ENCODE measurements at places on chromosomes 2 and 18.

- no peak for DNase-seq
Measured at GRCh38 chr2:618422-618990, 58.7 kb downstream of the TMEM18 start.

- DNase-seq: no peak
Measured at GRCh38 chr2:204686406-204686805, 141.1 kb downstream of the PARD3B start.

- no peak for DNase-seq
Measured at GRCh38 chr2:239545741-239546392, 145.0 kb upstream of the HDAC4 start.

- no peak for DNase-seq
Measured at GRCh38 chr2:64045938-64046337, 26.7 kb upstream of the VPS54 start.

- DNase-seq: peak; percentile 47
Measured at GRCh38 chr2:105575499-105576025, 169.2 kb upstream of the NCK2 start.

GRCh38 chr2:97664636-97664970 lies 759 bp upstream of the ACTR1B start:
- DNase-seq: peak; percentile 81

GRCh38 chr2:217929272-217929671 lies 73.5 kb downstream of the TNS1 start:
- no peak for DNase-seq

Data from NCI-H1694 treated with DMSO at 0.1 percent for 48 hours (cell line).